H9 (cell line): ENCODE measurements at places on chromosomes 1 and 21.
A peak's percentile ranks its signal among the peaks of the same experiment; 100 is the strongest.

DNA sequence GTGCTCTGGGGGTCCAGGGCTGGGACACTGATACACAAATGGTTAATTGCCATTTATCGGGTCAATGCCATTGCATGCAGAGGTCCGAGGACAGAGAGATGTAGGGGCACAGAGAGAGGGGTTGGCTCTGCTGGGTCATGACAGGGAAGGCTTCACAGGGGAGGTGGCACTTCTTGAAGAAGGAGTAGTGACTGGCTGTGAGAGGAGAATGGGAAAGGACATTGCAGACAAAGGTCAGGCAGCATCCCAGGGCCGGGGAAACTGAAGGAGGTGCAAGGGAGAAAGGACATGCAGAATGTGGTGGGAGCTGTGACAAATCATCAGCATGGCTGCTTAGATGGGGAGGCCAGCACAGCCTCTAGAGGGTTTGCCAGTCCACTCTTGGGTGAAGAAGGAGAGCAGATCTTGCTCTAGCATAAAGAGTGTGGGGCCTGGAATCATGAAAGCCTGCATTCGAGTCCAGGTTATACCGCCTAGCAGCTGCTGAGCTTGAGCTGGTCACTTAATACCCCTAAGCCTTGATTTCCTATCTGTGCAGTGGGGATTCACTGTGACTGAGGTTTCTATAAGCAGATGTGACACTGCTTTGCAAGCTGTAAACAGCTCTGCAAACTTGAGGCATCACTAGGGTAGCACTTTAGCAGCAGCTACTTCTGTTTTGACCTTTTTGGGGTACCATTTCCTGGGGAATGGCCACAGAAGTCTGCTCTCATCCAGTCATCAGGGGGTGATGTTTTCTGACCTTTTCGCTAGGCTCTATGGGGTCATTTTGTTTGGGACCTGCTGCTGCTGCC is 59.2 kb upstream of the EPS8L3 start:
- peak; percentile 11 for DNase-seq

DNA sequence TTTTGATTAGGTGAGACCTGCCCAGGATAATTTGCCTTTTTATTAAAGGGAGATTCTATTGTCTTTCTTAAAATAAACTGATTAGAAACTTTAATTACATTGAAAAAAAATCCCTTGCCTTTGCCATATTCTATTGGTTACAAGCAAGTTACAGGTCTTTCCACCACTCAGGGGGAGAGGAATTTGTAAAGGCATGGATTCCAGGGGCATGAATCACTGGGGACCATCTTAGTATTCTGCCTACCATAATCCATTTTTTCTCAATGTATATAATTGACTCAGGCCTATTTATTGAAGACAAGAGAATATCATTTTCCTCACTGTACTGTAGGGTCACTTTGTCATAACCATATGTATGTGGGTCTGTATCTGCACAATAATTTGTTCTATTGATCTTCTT is 124.3 kb upstream of the PDE4B start:
- DNase-seq = no peak

- no peak for DNase-seq
Measured at GRCh38 chr1:205067031-205067430, 17.2 kb downstream of the TMEM81 start.

DNA sequence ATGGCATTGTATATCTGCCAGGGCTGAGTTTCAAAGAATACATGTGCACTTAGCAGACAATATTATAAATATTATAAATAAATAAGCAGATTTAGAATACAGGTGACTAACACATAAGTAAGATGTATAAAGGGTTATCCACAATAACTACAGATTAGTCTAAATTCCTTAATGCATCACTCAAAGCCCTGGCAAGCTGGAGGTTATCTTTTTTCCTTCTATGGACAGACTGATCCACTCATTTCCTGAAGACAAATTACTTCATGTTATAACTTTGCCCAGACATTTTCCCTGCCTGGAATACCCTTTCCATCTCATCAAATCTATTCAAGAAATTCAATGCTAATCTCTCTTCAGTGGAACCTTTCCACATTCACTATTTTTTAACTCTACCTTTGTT is 38.8 kb downstream of the LUZP1 start:
- DNase-seq = no peak

DNA sequence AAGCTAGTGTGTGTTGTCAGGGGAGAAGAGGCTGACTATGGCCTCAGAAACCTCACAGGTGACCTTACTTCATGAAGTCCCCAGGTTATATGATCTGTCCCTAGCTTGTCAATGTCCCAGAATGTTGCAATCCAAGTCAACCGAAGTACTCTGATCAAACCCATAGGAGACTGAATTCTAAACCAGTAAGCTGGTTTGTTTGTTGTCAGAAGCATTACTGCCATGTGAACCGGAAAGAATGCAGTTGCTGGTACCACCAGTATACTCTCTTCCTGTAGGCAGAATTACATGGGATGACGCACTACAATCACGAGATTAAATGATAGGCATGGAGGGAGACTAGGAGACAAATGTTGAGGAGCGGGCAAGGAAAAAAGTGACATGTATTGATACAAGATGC is 26.1 kb upstream of the MAN1A2 start:
- no peak for DNase-seq
